CD4-positive, alpha-beta memory T cell (primary cell): ENCODE measurements at places on chromosomes 6 and 20.

GRCh38 chr6:39041072-39041471, 7.5 kb upstream of the GLP1R start:
- no peak overlapping the region for H3K4me3 ChIP-seq
- no peaks in the 10 kb centered on the region for H3K4me1 ChIP-seq
- DNase-seq, result no peak
- no peak overlapping the region for H3K27ac ChIP-seq
- no peaks in the 10 kb centered on the region for H3K27me3 ChIP-seq

DNA sequence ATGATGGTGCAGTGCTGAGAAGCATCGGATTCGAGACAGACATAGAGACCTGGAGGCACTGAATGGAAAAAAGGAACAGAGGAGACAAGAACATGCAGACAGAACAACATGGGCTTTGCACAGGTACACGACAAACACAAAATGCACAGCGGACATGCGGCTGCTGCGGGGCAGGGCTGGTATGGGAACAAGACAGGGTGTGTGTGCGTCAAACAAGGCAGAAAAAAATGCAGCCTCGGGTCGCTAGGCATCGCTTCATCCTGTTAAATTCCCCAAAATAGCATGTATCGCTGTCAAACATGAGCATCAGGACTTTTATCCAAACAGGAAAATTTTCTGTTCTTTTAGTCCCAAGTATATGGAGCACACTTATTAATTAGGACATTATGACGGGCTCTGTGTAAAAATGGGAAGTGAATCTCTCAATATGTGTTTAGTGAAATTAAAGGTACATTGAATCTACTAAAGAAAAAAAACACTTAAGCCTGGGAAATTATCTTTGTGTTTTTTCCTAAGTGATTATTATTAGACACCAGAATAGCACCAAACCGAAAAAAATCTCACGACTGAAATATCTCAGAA, 36.1 kb upstream of the TBXT start:
- no peaks in the 10 kb centered on the region for H3K27me3 ChIP-seq
- H3K4me3 ChIP-seq, result no peak overlapping the region
- H3K27ac ChIP-seq, result no peak overlapping the region
- H3K4me1 ChIP-seq, result no peaks in the 10 kb centered on the region

DNA sequence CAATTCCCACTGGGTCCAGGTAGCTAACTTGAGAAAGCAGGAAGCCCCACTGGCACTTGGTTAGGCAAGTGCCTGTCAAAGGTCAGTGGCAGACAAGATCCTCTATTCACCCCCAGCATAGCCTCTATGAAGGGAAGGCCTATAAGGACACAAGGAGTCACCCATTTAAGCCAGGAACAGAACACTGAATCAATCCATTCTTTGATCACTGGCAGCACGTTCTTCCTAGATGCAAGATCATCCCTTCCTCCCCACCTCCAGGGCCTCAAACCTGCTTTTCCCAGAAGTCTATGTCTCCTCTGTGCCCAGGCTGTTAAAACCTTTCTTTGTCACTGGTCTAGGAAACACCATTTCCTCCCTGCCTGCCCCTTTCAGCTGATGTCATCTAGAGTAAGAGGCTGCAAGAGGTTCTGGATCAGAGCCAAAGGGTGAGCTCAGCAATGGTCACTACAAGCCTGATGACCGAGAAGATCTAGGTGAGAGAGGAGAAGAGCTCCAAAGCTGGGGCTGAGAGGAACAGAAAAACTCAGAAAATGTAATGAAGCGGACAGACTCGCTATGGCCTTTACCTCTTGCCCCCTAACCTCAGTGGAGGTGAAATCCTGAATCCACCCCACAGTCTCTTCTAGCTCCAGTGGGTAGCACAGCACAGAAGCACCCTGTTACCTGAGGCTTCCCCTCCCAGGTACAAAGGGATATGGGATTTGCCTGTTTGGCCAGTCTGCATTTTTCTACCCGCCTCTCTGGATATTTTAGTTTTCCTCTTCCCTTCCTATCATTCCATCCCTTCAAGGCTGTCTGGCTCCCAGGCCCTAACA, 1.8 kb downstream of the GTPBP2 start:
- H3K36me3 ChIP-seq, result peaks cover 40% of the 10 kb centered on the region
- H3K4me1 ChIP-seq, result peaks cover 32% of the 10 kb centered on the region
- no peaks in the 10 kb centered on the region for H3K27me3 ChIP-seq
- DNase-seq, result no peak
- no peak overlapping the region for H3K4me3 ChIP-seq

GRCh38 chr6:4224067-4224978, 88.9 kb upstream of the ECI2 start:
- no peak overlapping the region for H3K27ac ChIP-seq
- no peak for DNase-seq
- H3K4me3 ChIP-seq, result no peak overlapping the region

DNA sequence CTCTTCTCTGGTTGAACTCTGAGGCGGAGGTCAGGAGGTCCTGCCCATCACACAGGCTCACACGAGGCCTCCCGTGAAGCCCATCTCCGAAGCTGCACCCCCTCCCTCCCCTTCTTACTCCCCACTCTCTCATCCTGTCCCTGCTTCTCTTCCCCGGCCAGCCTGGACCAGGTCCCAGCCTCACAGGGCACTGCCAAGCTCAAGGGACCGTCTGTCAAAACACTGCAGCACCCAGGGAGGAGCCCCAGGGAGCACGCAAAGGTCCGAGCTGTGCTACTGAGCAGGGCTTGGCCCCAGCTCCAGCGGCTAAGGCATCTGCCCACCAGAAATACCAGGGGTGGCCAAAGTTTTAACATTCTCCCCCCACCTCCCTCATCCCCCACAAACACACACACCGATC, 70.0 kb downstream of the PSMG4 start:
- H3K4me1 ChIP-seq, result no peaks in the 10 kb centered on the region
- H3K36me3 ChIP-seq, result no peaks in the 10 kb centered on the region
- no peaks in the 10 kb centered on the region for H3K27me3 ChIP-seq
- no peak overlapping the region for H3K4me3 ChIP-seq
- H3K27ac ChIP-seq, result no peak overlapping the region
- no peak for DNase-seq

DNA sequence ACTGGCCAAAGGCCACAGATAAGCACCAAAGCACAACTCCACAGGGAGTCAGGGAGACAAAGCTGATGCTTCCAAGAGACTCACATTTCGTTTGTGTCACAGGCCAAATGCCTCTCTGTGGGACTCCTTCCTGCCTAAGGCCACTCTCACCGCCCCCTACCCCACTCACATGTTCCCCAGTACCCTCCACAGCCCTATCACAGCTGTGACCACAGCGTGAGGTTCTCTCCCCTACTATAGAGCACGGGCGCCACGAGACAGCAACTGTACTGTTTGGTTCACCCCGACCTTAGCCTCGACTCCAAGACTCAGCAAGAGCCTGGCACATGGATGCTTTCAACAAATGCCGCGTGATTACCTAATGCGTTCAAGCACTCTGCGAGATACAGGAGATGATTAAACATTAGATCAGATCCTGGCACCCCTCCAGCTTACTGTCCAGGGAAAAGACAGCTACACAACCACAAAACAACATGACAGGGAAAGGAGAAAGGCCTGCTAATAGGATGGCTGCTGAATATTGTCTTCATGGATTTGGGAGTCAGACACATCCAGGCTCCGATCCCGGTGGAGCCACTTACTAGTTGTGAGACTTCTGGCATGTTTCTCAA, 105.5 kb downstream of the AGPAT4 start:
- no peak overlapping the region for H3K4me3 ChIP-seq
- no peaks in the 10 kb centered on the region for H3K36me3 ChIP-seq
- no peak for DNase-seq
- H3K27ac ChIP-seq, result no peak overlapping the region

- H3K27me3 ChIP-seq, result no peaks in the 10 kb centered on the region
- H3K27ac ChIP-seq, result no peak overlapping the region
- H3K36me3 ChIP-seq, result no peaks in the 10 kb centered on the region
- DNase-seq, result no peak
- no peaks in the 10 kb centered on the region for H3K4me1 ChIP-seq
Observed at GRCh38 chr6:104648347-104648746, 211.4 kb downstream of the HACE1 start.

- peaks cover 69% of the 10 kb centered on the region for H3K36me3 ChIP-seq
- no peaks in the 10 kb centered on the region for H3K4me1 ChIP-seq
- H3K27ac ChIP-seq, result no peak overlapping the region
- DNase-seq, result no peak
- H3K27me3 ChIP-seq, result no peaks in the 10 kb centered on the region
Observed at GRCh38 chr20:47283411-47283810, 73.1 kb downstream of the ZMYND8 start.

GRCh38 chr20:33053291-33054106, at the start of gene BPIFB3:
Gene BPIFB3 (plus strand): TSS chr20:33053903. CDS start chr20:33055436, 1,533 bp downstream.
- no peak within 1 kb of the TSS for H3K27ac ChIP-seq
- H3K36me3 ChIP-seq, result no peaks in the 10 kb centered on the region
- H3K4me1 ChIP-seq, result no peaks in the 10 kb centered on the region
- no peaks in the 10 kb centered on the region for H3K27me3 ChIP-seq
- H3K4me3 ChIP-seq, result no peak within 1 kb of the TSS

DNA sequence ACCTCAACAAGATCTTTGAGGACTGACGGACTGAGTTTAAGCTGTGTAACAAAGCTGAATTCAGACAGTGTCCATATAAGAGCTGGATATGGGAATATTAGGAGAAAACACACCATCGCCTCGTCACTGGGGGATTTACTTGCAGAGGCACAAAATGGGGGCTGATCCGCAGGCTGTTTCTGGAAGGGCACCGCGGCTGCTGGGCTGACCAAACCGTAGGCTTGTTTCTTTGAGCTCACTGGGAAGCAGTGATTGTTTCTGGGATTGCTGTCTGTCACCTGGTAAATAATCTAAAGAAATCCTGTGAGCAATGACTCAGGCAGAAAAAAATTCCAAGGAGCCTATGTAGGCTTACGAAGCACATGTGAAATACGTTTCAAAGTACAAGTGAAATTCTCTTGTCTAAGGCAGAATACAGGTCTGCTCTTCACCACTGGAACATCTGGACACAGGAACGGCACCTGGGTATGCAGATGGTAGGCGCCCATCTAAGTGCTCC, 63.9 kb upstream of the MPC1 start:
- H3K4me1 ChIP-seq, result no peaks in the 10 kb centered on the region
- H3K4me3 ChIP-seq, result no peak overlapping the region
- H3K27me3 ChIP-seq, result peaks cover 4% of the 10 kb centered on the region
- H3K27ac ChIP-seq, result no peak overlapping the region

GRCh38 chr6:1099264-1099663, 212.6 kb upstream of the FOXQ1 start:
- no peaks in the 10 kb centered on the region for H3K4me1 ChIP-seq
- H3K27ac ChIP-seq, result no peak overlapping the region
- no peak for DNase-seq
- no peaks in the 10 kb centered on the region for H3K36me3 ChIP-seq

- no peak for DNase-seq
- no peak overlapping the region for H3K4me3 ChIP-seq
- no peaks in the 10 kb centered on the region for H3K36me3 ChIP-seq
- H3K27ac ChIP-seq, result no peak overlapping the region
- no peaks in the 10 kb centered on the region for H3K27me3 ChIP-seq
Observed at GRCh38 chr6:165183071-165183470, 126.3 kb downstream of the C6orf118 start.

DNA sequence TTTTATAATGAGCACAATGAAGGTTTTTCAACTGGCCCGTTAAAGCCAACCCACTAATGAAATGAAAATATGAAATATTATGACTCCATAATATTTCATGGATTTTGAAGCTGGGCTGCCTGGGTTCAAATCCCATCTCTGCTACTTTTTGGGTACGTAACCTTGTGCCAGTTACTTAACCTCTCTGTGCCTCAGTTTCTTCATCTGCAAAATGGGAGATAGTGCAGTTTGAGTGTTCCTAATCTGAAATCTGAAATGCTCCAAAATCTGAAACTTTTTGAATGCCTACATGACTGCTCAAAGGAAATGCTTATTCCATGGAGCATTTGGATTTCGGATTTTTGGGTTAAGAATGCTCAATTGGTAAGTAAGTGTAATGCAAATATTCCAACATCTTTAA, 29.5 kb downstream of the PTPRA start:
- H3K4me3 ChIP-seq, result no peak overlapping the region
- no peaks in the 10 kb centered on the region for H3K27me3 ChIP-seq
- H3K36me3 ChIP-seq, result no peaks in the 10 kb centered on the region
- peaks cover 23% of the 10 kb centered on the region for H3K4me1 ChIP-seq
- DNase-seq, result no peak
- no peak overlapping the region for H3K27ac ChIP-seq

DNA sequence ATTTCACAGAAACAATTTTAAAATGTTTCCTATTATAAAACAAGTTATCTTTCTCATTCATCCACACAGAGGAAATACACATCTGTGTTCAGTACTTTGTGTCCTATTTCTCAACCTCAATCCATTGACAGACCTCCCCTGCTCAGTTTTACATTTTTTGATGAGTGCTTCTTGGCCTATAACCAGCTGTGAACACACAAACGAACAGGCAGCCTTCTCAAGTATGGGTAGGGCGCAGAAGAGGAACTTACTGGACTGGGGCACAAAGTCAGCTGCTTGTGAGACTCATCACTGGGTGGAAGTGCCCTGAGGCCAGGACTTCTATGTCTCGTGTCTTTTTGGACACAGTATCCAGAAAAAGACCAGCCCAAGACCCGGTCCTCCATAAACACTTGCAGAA, 2.8 kb downstream of the RPS6KA2 start:
- no peak overlapping the region for H3K27ac ChIP-seq
- peaks cover 8% of the 10 kb centered on the region for H3K27me3 ChIP-seq
- H3K4me1 ChIP-seq, result peaks cover 20% of the 10 kb centered on the region
- no peak for DNase-seq

GRCh38 chr6:157597461-157598312, 216.7 kb downstream of the ZDHHC14 start:
- H3K4me1 ChIP-seq, result no peaks in the 10 kb centered on the region
- H3K4me3 ChIP-seq, result no peak overlapping the region
- DNase-seq, result no peak
- H3K27me3 ChIP-seq, result no peaks in the 10 kb centered on the region
- no peaks in the 10 kb centered on the region for H3K36me3 ChIP-seq
- no peak overlapping the region for H3K27ac ChIP-seq

DNA sequence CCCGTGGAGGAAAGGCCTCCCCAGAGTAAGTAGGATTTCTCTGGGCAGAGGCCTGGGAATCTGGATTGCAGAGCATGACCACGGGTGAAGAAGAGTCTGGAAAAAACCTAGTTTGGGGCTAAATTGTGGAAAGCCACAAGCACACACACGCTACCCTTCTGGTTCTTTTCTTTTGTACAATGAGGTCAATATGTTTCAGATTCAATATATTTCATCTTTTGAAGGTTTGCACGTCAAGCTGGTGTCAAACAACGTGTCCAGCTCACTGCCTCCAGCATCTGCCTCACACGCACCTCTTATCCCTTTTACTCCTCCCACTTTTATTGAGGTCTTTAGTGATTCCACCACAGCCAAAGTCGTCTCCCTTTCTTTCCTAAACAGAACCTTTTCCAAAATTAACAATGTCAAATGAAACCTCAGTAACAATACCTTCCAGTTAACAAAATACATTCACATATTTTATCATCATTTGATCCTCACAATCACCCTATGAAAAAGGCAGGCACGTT, 773 bp upstream of the EPB41L2 start:
- H3K27ac ChIP-seq, result peak overlapping the region; percentile 21
- no peaks in the 10 kb centered on the region for H3K36me3 ChIP-seq
- no peak for DNase-seq
- H3K27me3 ChIP-seq, result no peaks in the 10 kb centered on the region
- H3K4me3 ChIP-seq, result peak overlapping the region; percentile 59
